ENCODE measurements at places on chromosomes 6 and 20.
A peak's percentile ranks its signal among the peaks of the same experiment; 100 is the strongest.

DNA sequence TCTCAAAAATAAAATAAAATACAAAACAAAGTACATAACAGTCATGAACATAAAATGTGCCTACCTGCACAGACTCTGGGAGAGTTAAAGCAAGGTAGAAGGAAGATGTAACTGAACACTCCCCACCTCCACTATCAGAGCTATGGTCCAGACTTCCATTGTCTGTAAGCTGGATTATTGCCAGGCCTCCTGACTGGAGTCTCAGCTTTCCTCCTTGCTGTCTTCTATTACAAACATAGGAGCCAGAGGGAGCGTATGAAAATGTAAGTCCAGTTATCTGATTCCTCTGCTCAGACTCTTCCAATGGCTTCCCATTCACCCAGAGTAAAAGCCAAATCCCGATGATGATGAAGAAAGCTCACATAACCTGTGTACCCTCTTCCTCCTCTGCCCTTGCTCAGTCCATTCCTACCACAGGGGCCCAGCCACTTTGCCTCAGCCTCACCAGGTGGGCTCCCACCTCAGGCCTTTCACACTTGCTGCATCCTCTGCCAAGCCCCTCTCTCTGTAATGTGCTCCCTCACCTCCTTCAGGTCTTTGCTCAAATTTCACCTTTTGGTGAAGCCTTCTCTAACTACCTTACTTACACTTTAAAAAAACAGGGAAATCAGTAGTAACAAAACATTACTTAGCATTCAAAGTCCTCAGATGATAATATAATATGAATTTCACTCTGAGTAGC lies 194.1 kb downstream of the RIMS1 start:
- no peak for DNase-seq

GRCh38 chr6:157806856-157807215 lies 16.2 kb upstream of the SNX9 start:
- DNase-seq, result no peak

- DNase-seq, result no peak
Observed at GRCh38 chr6:111748231-111748647, 125.0 kb downstream of the FYN start.

- no peak for DNase-seq
Observed at GRCh38 chr6:78251931-78252330, 599.1 kb downstream of the MEI4 start.

GRCh38 chr6:144219056-144219685 lies 66.0 kb upstream of the UTRN start:
- peak; percentile 64 for DNase-seq

DNA sequence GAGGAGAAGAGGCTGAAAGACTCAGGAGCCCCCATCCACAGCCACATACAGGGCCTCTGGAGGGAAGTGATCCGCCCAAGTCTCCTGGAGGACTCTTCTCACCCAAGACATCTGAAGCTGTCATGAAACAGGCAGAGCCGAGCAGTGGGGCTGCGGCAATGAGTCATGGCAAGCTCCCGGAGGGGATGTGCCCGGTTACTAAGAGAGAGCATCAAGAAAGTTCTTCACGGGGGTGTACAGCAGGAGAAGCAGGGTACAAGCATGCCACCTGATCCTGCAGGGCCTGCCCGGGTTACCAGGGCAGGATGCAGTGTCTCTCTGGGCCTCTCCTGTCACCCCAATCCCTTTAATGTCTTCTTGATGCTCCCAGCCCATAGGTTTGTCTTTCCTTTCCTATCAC lies 21.1 kb downstream of the TRIM26 start:
- no peak for DNase-seq

DNA sequence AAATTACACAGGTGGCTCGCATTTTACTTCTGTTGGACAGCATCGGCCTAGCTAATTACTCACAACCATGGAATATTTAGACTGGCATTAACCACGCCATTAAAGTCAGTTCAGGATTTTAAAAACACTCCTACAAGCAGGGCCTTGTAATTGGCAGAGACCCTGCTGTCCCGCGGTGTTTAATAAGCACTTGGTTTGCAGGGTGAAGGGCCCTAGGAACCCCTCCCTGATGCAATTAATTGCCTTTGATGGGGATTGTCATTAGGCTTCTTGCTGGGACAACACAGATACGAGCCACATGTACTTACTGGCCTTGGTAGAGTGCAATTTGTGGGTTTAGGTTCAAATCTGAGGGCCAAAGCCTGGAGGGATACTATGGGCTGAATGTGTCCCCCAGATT lies 7.8 kb upstream of the VSTM2L start:
- DNase-seq, result no peak

- no peak for DNase-seq
Observed at GRCh38 chr6:169864148-169865020, 113.0 kb downstream of the ERMARD start.

- no peak for DNase-seq
Observed at GRCh38 chr20:23267909-23268308, 82.7 kb upstream of the NXT1 start.

- no peak for DNase-seq
Observed at GRCh38 chr20:58457083-58457695, 58.0 kb downstream of the APCDD1L start.

DNA sequence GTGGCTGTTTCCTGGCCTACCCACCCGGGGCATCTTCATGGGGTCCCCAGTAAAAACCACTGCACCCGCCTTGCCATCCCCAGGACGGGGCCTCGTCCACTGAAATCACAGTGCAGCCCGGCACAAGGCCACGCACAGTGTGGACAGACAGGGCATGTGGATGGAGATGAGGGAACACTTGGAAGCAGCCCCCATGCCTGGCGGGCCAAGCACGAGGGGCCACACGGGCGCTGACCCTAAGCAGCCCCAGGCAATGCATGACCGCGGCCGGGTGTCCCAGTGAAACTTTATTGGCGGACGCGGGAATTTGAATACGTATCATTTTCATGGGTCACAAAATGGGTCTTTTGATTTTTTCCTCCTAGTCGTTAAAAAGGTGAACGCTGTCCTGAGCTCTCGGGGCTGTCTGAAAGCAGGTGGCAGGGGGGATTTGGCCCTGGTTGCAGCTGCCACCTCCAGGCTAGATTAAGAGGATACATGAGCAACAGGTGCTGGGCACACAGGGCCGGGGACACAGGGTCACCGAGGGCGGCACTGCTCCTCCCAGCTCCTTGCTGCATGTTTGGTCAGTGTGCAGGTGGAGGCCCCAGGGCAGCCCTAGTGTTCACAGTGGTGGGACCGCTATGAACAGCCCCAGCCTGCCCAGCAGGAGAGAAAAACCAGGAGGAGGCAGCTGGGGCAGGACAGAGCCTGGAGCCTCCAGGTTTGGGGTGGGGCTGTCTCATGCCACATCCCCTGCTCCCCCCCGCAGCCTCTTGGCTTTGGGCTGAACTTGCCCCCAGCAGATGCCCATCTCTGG lies 74.9 kb upstream of the SLCO4A1 start:
- no peak for DNase-seq

- no peak for DNase-seq
Observed at GRCh38 chr20:59020938-59021551, 1.8 kb downstream of the TUBB1 start.

DNA sequence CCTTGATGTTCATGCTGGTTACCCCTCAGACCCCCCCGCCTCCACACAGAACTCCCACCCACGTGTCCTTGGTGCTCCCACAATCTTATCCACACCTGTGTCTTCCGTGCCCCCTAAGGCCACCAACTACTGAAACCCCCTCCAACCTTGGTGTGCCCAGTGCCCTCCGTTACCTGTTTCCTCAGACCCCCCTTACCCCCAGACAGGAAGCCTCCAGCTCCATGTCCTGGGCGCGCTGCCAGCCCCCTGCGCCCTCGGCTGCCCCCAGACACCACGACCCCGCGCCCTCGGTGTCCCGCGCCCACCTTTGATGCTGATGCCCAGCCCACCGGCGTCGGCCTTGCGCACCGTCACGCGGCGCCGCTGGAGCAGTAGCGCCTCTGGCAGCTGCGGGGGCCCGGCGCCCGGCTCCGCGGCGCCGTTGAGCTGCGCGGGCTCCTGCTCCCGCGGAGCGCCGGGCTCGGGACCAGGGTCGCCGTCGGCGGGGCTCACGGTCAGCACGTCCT lies 504 bp downstream of the SNTA1 start:
- no peak for DNase-seq

DNA sequence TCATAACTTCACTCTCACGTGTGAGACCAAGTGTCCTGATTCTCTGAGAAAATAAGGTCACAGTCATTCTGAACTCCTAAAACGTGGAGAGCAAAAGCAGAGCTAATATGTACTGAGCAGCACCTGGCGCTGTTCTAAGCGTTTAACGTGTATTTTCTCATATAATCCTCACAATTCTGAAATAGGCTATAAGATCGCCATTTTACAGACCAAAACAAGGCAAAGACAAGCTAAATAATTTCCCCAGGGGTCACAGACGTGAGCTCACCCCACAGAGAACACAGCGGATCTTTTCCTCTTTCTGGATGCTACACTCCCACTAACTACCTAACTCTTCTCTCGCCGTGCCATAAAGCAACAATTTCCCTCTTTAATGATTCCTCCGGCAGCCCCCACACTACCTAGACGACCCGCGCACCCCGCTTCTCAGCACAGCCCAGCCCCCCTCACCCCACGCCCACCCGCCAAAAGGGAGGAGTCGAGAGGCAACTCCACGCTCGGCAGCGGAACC lies 636 bp downstream of the SUPT3H start:
- DNase-seq, result no peak

DNA sequence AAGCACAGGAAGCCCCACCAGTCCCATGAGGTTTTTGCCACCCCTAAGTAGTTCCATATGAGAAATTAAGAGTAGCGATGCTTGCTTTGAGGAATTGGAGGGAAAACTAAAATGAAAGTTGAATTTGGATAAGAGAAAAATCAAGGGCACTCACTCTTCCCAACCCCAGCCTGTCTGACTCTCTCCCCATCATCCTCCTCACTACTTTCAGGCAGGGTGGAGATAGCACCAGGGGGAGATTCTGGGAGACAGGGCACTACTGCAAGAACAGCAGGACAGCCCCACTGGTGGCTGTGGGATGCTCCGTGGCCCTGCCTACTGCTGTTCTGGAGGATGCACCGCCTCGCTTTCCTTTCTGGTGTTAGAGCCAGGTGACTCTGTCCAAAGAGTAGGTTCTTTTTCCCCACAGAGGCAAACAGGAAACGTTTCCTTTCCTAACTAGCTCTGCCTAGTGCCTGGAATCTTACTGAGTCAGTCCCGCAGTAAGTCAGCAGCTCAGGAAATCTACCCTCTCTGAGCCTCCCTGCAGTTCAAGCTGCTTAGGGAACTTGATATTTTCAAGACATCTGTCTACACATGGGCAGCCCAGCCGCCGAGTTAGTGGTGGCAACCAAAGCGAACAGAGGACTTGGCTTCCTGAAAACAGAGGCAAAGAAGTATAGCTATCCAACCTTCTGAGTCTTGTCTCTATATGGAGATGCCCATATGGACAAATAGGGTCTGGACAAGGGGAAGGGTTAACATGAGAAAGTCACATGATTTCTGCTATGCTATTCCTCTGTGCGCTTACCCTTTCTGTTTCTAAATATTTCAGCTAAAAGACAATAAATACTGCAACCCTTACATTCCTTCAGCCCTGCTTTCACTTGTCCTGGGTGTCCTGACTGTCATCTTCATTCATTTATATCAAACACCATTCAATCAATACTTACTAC lies 11.4 kb downstream of the HLA-E start:
- DNase-seq, result peak; percentile 72

- no peak for DNase-seq
Observed at GRCh38 chr20:62131560-62132320, 9.5 kb downstream of the LSM14B start.

DNA sequence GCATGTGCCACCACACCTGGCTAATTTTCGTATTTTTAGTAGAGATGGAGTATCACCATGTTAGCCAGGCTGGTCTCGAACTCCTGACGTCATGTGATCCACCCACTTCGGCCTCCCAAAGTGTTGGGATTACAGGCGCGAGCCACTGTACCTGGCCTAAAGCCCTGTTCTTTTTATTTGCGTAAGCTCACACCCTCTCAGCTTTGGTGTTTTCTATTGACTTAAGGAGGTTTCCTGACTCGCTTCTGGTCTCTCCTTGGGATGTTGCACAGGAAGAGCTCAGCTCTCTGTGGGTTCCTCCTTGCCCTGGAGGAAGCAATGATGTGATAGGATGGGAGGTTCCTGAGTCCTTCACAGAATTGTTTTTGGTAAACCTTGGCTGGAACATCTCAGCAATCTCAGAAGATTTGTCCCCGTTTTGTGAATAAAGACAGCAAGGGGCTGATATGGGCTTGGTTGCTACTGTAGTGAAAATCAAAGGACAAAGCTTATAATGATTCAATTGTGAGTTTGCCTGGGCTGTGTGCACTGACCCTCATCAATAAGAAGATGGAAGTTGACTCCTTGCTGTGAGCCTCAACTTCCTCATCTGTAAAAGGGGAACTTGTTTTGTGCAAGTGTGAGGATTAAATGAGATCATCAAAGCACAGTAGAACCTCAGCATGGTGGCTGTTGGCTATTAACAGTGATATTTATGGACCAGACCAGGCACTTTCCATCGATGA lies 27.0 kb downstream of the TOX2 start:
- DNase-seq, result no peak

DNA sequence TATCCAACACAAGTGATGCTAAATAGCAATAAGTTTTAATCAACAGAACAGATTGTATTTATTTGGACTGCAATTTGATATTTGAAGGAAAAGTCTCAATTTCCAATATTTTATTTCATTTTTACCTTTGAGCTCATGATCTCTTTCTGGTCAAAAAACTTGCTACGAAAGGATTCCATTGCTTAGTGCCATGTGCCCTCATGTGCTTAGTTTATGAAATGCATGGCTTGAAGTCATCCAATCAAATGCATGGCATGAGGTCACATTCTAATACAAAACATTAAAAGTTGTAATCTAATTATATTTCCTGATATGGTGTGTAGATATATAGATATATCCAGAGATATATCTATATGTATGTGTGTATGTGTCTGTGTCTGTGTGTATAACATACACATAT lies 321.2 kb upstream of the ADGRB3 start:
- no peak for DNase-seq

- no peak for DNase-seq
Observed at GRCh38 chr6:43742285-43742684, 27.7 kb upstream of the VEGFA start.

DNA sequence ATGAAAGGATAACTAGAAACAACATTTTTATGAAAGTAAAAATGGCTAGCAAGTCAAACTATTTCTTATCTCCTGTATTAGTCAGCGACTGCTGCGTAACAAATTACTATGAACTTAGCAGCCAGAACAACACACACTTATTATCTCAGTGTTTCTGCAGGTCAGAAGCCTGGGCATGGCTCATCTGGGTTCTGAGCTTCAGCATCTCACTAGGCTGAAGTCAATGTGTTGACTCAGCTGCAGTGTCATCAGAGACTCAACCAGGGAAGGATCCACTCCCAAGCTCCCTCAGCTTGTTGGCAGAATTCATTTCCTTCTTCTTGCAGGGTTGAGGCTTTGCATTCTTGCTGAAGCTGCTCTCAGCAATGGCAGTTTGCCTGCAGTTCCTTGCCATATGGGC lies 33.2 kb upstream of the IGF2R start:
- no peak for DNase-seq

- no peak for DNase-seq
Observed at GRCh38 chr6:164150232-164150631, 735.7 kb downstream of the QKI start.
